Neural crest cell (in vitro differentiated cells): ENCODE measurements at places on chromosomes 1 and 21. TPM values are rescaled to one million over a fixed set of nuclear protein-coding genes. Genes with fewer than 3 reads are reported as not detected.

MFN2 gene
- 78.9 and 80.1 TPM in 2 replicates for total RNA-seq

OVAAL gene
- total RNA-seq, result not detected in 2 replicates

TRPM2 gene
- not detected in 2 replicates for total RNA-seq

CFAP45 gene
- total RNA-seq, result not detected in 2 replicates

YY1AP1 gene
- total RNA-seq, result 53.9 and 54.5 TPM in 2 replicates

A3GALT2 gene
- total RNA-seq, result not detected in 2 replicates

PDPN gene
- total RNA-seq, result 47.4 and 51.7 TPM in 2 replicates

NLRP3 gene
- total RNA-seq, result 0.07 TPM in 2 replicates

NHLH1 gene
- total RNA-seq, result 10.0 and 10.6 TPM in 2 replicates

ZNF683 gene
- total RNA-seq, result not detected in 2 replicates

C1orf74 gene
- total RNA-seq, result 2.7 and 3.2 TPM in 2 replicates

MOB3C gene
- total RNA-seq, result 3.2 and 4.1 TPM in 2 replicates

CENPF gene
- total RNA-seq, result 191 and 202 TPM in 2 replicates
